ENCODE measurements at places on chromosomes 13 and 19.

GRCh38 chr19:40584007-40584406 lies 7.3 kb downstream of the SHKBP1 start:
- no peak for DNase-seq

DNA sequence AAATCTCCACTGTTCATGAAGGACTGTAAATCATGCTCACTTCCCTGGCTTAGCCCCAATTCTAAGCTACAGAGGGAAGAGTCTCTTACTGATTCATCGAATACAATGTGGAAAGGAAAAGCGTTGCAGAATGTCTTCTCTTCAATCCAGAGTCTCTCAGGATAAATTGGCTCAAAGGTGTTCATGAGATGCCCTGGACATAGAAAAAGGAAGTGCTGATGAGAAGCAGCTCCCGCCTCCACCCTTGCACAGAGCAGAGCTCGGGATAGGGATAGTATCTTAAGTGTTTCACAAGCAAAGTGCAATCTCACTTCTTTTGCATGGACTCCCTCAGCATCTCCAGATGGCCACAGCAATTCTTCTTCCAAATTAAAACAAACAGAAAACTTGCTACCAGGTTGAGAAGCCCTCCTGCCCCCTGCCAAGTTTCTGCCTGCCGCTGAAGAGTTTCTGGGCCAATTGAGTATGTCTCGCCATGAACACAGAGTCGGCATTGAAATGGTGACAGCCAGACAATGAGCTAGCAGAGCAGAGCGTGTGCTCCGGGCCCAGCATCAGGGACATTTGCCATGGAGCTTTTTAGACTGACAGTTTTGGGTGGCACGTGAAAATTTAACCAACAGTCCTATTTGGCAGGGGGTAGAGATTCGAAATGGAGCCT lies 85.7 kb downstream of the C13orf42 start:
- DNase-seq = no peak

- DNase-seq = no peak
Observed at GRCh38 chr13:113210833-113211232, 1.4 kb downstream of the CUL4A start.

DNA sequence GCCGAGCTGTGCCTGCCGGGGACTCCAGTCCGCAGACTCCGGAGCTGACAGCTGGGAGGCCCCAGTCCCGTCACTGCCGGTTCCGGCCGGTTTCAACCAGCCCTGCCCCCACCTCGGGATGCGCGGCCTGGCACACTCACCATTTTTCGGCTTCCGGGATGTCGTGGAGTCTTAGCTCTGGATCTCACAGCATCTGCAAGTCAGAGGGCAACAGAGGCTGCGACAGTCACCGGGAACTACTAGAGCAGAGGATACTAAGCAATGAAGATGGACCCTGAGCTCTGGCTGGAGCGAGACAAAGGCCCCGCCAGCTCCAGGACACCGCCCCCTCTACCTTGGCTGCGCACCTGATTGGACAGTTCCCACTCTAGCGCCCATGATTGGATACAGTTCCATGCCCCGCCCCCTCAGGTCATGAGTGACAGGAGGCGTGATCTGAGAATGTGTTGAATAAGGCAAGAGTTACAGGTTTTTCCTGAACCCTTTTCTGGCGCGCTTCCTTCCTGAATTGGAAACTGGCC lies at the start of gene ZNF682:
Gene ZNF682, minus strand, starts transcription at position 303 of the 521 bp plus-strand sequence. Its CDS starts 160 bp downstream, at position 143.
- peak; percentile 98 for DNase-seq

GRCh38 chr19:55368701-55369563 lies 1.3 kb downstream of the IL11 start:
- peak; percentile 88 for DNase-seq

- DNase-seq = peak; percentile 42
Observed at GRCh38 chr19:5615756-5616327, 6.7 kb downstream of the SAFB2 start.

DNA sequence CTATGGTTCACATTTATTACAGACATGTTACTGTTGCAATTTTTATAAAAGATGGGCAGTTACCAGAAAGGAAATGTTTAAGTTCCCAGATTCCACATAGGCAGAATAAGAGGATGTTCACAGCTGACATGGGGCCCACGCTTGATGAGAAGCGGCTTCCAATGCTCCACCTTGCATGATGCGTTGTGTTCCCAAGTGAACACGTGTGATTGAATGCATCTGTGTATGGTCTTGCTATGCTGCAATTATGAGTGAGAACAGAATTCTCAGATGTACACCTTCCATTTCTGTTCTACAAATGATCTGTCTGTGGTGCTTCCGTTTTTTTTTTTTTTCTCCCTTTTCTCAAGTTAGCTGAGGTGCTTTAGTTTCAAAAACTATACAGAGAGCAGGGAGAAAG lies 15.5 kb downstream of the UPF3A start:
- DNase-seq = no peak

DNA sequence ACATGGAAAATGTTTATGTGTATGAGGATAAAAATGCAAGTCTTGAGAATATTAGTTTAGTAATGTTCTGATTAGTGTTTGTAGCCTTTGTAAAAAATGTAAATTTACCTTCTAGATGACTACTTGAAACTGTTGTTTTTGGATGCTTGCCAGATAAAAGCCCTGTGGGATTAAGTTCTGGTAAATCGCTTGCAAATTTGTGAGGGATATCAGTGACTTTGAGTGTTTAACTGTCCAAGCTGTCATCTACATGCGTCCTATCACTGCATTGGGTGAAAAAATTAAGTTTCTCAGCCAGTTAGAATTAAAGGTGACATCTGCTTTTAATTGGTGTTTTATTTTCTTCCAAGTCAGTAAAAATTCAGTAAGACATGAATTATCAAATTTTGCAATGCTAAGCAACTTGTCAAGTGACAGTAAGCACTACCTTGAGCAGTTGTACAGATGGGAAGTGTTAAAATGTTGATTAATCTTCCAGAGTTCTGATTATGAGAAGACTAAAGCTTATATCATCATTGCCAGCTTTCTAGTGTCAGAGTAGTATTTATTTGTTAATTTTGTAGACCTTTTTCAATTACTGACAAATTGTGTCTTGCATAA lies 88.0 kb downstream of the PCCA start:
- no peak for DNase-seq

GRCh38 chr19:11236324-11237301 lies 2.8 kb upstream of the ANGPTL8 start:
- no peak for DNase-seq

GRCh38 chr13:110811771-110812120 lies 98.2 kb downstream of the ING1 start:
- DNase-seq = no peak

DNA sequence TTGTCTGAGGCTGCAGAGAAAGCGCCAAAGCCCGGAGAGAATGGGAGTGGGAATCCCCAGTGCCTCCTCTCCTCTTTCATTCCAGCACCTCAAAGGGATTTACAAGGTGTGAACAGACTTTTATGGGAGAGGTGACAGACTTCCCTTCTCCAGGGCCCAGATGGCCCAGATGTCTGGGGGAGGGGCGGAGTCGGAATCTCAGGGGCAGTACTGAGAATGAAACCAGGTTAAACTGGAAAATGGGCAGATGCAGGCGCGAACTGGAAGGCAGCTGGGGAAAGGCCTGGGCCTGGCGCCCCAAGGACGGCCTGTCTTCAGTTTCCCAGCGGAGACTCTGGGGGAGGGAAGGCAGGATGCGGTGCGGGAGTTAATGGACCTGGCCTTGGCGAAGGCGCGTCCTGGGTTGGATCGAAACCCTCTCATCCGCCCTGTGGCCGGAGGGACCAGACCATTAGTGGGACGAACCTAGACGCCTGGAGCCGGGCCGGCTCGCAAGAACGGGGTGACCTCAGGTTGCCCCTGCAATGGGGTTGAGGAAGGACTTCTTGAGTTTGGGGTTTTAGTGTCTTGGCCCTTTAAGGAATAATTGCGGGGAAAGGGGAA lies 592 bp upstream of the TRIP10 start:
- DNase-seq = no peak

- no peak for DNase-seq
Observed at GRCh38 chr13:100845128-100845757, 170.6 kb upstream of the TMTC4 start.

- DNase-seq = no peak
Observed at GRCh38 chr13:110334256-110334655, 27.2 kb downstream of the COL4A2 start.

- no peak for DNase-seq
Observed at GRCh38 chr19:11749751-11750150, 11.0 kb upstream of the ZNF823 start.

GRCh38 chr13:60335531-60335930 lies 61.5 kb upstream of the TDRD3 start:
- DNase-seq = no peak

DNA sequence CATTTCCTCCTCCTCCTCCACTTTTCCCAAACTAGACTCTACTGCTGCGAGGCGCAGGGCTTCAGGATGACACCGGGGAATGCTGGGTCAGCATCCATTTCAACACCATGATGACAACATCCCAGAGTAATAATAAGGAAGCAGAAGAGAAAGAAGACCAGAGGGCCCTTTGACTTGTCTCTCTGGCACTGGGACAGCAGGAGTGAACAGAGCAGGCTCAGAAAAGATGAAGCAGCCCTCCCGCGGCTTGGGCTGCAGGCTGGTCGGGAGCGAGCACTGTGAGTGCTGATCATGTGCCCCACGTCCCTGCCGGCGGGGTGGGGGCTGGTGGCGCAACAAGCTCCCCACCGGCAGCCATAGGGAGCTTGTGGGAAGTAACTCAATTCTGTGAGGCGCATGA lies 30.5 kb downstream of the RANBP3 start:
- DNase-seq = peak; percentile 29

DNA sequence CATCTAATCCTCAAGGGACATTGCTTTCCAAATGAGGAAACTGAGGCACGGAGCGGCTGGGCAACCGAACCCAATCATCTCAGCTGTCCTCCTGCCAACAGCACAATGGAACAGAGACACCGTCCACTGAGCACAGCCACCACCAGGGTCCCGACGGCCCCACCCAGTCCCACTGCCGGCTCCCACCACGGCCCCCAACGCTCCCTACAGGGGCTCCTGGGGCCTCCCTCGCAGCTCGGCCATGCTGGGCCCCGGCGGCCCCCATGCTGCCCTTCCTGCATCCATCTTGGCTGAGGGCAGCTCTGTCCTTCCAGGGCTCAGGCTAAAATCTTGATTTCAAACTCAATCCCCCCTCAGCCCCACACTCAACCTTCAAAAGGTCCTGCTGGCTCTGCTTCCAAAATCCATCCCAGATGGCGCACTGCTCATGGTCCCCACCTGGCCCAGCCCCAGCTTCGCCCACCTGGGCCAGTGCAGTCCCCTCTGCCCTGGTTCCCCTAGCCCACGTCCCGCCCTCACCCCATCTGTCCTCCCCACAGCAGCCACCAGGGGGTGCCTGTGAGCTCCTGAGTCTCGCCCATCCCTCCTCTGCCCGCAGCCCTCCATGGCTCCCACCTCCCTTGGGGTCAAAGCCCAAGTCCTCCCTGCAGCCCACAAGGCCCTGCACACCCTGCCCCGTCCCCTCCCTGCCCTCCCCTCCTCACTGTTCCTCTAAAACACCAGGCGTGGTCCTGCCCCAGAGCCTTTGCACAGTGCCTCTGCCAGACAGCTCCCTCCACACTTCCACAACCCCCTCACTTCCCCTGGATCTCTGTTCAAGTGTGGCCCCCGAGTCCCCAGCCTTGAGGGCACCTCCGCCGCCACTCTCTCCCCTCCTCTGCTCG lies 7.9 kb downstream of the PIP5K1C start:
- DNase-seq = peak; percentile 53

- no peak for DNase-seq
Observed at GRCh38 chr13:106474912-106475311, 60.5 kb downstream of the EFNB2 start.

DNA sequence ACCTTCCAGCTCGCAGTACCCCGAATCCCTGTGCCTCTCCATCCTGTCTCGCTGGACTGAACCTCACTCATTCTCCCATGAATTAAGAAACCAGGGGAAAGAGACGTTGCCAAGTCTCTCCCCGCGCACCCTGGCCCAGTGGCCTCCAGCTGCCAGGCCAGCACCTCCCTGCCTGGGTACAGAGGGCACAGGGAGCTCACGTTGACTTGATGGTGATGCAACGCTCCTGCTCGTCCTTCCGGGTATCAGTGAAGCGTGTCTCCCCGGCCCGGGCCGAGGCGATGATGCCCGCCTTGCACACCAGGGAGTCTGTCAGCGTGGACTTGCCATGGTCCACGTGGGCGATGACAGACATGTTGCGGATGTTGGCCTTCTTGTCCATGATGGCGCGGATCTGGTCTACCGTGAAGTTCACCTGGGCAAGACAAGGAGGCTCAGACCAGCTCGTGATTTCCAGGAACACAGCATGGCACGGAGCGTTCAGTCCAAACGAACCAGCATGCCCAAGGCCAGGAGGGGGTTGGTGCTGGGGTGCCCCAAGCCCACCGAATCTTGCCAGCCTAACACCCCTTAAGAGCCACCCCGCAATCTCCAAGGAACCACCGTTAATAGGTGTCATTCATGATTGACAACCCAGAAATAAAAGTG lies 1.2 kb downstream of the EEF2 start:
- peak; percentile 53 for DNase-seq

DNA sequence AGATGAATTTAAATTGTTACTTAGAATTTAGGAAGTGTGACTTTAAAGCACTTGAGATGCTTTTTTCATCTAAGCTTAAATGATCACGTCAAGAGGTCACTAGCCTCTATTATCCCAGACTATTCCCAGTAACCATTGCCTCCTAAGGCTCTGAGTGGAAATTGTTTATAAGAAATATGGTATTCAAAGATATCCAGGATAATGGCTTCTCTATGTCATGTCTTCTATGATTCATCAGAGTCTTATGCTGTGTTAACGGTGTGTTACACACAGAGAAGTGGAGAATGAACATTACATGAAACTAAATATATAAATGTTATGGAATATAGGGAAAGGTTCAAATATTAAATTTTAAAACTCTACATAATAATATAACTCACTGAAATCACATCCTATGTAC lies 79.8 kb upstream of the NBEA start:
- no peak for DNase-seq

- peak; percentile 19 for DNase-seq
Observed at GRCh38 chr13:44703371-44703770, 127.2 kb upstream of the TSC22D1 start.

- DNase-seq = no peak
Observed at GRCh38 chr13:96629331-96629730, 364.9 kb downstream of the OXGR1 start.

GRCh38 chr19:35264268-35265125 lies 4.3 kb upstream of the USF2 start:
- DNase-seq = no peak

DNA sequence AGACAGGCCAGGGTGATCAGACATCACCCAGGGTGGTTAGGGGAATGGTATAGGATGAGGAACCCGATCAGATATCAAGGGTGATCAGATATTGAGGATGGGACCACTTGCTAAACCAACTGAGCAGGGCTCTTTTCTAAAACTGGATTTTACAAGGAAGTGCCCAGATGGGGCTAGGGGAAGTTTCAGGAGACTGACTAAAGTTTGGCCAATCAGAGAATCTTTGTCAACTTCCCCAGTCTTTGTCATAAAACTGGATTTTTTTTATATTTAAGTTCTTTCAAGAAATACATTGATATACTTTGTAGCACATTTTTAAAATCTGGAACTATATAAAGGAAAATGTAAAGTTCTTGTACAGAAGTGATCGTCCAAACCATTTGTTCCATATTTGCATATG lies 30.5 kb upstream of the DLEU7 start:
- no peak for DNase-seq
